ENCODE measurements at places on chromosomes 2 and 18. TPM values are rescaled to one million over a fixed set of nuclear protein-coding genes. Genes with fewer than 3 reads are reported as not detected.

EFHD1 gene
- total RNA-seq, result not detected

MEX3C gene
- 54.2 TPM for total RNA-seq

BCL2 gene
- total RNA-seq, result 145 TPM

DTNA gene
- not detected for total RNA-seq

ANKRD36C gene
- 57.2 TPM for total RNA-seq

CD8A gene
- total RNA-seq, result 0.24 TPM

PLGLB2 gene
- total RNA-seq, result 2.5 TPM

GRCh38 chr2:100321179-100321865 lies 979 bp downstream of the LONRF2 start:
- H3K4me3 ChIP-seq, result peak overlapping the region; percentile 12
- peaks cover 2% of the 10 kb centered on the region for H3K36me3 ChIP-seq
- no peak overlapping the region for H3K27ac ChIP-seq
- DNase-seq, result peak; percentile 31

DNA sequence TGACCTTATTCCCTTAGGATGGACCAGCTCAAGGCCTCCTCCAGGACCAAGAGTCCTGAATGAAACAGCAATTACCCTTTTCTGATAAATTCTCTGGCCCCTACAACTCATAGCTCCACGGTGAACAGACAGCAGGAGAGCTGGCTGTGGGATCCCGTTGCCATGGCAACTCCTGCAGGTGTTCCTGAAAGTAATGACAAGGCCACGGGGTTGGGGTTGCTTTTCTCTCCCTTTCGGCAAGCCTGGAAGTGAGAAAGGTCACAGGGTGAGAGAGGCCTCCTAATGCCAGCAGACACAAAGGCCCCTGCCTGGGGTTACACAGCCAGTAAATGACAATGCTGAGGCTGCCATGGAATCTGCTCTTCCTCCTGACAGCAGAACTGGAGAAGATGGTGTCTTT lies 403.0 kb downstream of the NBAS start:
- H3K27ac ChIP-seq, result no peak overlapping the region
- no peaks in the 10 kb centered on the region for H3K4me1 ChIP-seq
- H3K4me3 ChIP-seq, result no peak overlapping the region
- H3K36me3 ChIP-seq, result no peaks in the 10 kb centered on the region
- no peaks in the 10 kb centered on the region for H3K27me3 ChIP-seq

DNA sequence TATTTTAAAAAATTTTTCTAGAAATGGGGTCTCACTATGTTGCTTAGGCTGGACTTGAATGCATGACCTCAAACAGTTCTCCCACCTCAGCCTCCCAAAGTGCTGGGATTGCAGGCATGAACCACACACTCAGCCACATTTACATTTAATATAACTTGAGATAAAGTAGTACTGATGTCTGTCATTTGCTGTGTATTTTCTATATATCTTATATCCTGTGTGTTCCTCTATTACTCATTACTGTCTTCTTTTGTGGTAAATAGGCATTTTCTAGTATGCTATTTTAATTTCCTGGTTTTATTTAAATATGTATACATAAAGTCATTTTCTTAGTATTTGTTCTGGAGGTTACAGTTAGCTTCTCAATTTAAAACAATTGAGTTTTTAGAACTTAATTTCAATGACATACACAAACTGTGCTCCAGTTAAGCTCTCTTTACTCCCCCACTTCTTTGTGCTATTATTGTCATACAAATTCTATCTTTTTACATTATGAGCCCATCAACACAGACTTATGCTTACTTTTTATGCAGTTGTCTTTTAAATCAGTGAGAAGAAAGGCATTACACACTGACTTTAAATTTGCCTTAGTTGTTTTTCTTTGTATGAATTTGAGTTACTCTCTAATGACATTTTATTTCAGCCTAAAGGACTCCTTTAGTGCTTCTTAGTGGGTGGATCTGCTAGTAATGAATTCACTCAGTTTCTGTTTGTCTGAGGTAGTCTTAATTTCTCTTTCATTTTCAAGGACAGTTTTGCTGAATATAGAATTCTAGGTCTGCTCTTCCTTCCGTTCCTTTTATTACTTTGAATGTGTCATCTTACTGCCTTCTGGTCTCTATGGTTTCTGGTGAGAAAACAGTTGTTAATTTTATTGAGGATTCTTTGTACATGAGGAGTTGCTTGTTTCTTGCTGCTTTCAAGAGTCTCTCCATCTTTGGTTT lies 6.2 kb upstream of the INPP4A start:
- no peak for DNase-seq
- no peaks in the 10 kb centered on the region for H3K36me3 ChIP-seq
- no peak overlapping the region for H3K4me3 ChIP-seq
- no peak overlapping the region for H3K27ac ChIP-seq
- H3K4me1 ChIP-seq, result peaks cover under 1% of the 10 kb centered on the region

DNA sequence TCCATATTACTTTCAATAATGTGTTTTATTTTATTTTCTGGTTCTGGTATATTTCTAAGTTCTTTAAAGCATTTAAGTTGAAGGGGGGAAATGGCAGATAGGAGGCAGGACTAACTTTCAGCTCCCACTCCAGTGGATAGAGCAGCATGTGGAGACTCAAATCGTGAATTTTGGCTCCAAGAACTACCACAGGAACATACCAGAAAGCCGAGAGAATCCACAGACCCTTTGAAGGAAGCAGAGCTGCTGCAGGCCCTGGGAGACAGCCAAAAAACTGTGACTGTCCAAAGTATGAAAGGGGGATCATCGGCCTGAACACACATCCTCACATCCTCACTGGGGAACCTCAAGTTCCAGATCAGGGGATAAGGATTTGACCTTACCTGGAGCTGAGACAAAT lies 207.6 kb upstream of the VWC2L start:
- H3K27ac ChIP-seq, result no peak overlapping the region
- H3K27me3 ChIP-seq, result no peaks in the 10 kb centered on the region
- no peaks in the 10 kb centered on the region for H3K36me3 ChIP-seq

GRCh38 chr2:81481994-81482368 lies 1177.4 kb upstream of the LRRTM1 start:
- no peak for DNase-seq
- H3K36me3 ChIP-seq, result no peaks in the 10 kb centered on the region
- H3K27ac ChIP-seq, result no peak overlapping the region
- H3K4me1 ChIP-seq, result no peaks in the 10 kb centered on the region
- H3K4me3 ChIP-seq, result no peak overlapping the region

GRCh38 chr18:13014818-13015217 lies 23.7 kb downstream of the CEP192 start:
- H3K27ac ChIP-seq, result no peak overlapping the region
- H3K27me3 ChIP-seq, result no peaks in the 10 kb centered on the region
- no peak overlapping the region for H3K4me3 ChIP-seq
- H3K4me1 ChIP-seq, result no peaks in the 10 kb centered on the region
- DNase-seq, result no peak

DNA sequence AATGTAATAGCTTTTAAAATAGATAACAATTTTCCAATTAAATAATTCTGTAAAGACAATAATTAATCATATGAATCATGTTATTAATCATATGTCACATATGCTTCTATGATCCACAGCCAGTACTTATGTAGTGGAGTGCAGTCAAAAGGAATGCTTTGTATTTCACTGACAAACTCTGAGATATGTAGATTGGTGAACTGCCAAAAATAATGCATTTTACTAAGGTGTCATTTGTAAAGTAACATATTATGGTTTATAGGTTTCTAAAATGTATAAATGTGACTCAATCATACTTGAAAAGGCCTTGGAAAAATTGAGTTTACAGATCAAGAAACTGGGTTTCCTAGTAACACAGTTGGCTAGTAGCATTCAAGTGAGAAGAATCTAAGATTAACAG lies 93.8 kb upstream of the KCNH7 start:
- no peak for DNase-seq
- H3K4me3 ChIP-seq, result no peak overlapping the region
- H3K27me3 ChIP-seq, result no peaks in the 10 kb centered on the region
- H3K27ac ChIP-seq, result no peak overlapping the region

DNA sequence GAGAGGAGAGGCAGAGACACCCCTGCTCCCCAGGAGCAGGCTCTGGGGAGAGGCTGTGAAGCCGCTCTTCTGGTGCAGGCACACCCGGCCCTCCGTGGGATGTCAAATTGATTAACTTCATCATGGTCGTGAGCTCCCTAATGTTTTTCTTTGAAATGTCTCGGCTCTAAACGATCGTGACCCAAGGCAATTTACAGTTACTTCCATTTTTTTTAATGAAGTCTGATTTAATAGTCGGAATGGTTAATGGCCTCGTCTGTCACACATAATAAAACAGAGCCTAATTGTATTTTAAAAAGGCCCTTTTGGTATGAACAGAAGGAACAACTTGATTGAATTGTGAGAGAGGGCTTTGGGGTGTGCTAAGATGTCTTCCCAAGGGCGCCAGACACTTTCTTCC lies 130.2 kb downstream of the SMAD2 start:
- DNase-seq, result no peak
- H3K4me3 ChIP-seq, result no peak overlapping the region
- no peak overlapping the region for H3K27ac ChIP-seq
- H3K36me3 ChIP-seq, result no peaks in the 10 kb centered on the region
- H3K27me3 ChIP-seq, result peaks cover 19% of the 10 kb centered on the region

DNA sequence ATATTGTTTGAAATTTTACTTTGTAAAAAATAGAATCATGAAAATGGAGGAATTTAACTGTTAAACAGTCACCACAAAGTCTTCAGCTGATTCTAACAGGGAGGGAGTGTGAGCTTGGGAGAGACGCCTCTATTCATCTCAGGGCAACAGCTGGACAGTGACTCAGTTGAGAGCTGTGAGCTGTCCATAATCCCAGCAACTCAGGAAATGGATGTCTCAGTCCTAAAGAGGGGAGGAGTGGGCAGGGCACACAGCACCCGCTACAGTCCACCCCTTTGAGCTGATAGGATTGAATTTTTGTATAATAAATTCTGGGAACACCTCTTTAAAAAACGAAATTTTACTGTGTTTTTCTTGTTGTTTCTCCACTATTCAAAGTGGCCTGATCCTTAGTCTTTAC lies 255.1 kb upstream of the THUMPD2 start:
- H3K27me3 ChIP-seq, result no peaks in the 10 kb centered on the region
- no peak for DNase-seq
- no peak overlapping the region for H3K27ac ChIP-seq
- no peak overlapping the region for H3K4me3 ChIP-seq
- peaks cover 3% of the 10 kb centered on the region for H3K4me1 ChIP-seq

GRCh38 chr2:202870431-202871299 lies 901 bp downstream of the ICA1L start:
- peak overlapping the region; percentile 92 for H3K4me3 ChIP-seq
- peaks cover 2% of the 10 kb centered on the region for H3K36me3 ChIP-seq
- H3K27ac ChIP-seq, result peak overlapping the region; percentile 81

- H3K4me1 ChIP-seq, result peaks cover 3% of the 10 kb centered on the region
- no peaks in the 10 kb centered on the region for H3K36me3 ChIP-seq
- H3K27me3 ChIP-seq, result peaks cover 26% of the 10 kb centered on the region
- no peak for DNase-seq
- H3K4me3 ChIP-seq, result no peak overlapping the region
Measured at GRCh38 chr2:8244639-8245038, 437.2 kb upstream of the ID2 start.

DNA sequence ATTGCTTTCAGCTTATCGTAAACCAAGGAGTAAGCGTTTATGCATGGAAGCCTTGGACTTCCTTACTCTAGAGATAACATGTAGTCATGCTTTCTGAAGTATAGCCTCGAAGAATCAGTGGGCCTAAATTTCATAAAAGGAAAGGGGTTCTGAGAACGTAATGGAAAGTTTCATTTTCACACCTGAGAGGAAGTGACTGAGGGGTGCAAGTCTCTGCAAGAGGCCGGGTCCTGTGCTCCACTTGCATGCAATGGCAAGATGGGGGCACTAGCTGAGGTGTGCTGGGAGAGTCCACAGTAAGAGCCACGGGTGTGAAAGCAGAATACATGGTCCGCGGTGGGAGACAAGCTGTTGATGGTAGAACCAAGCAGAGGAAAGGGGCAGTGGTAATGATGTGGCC lies 36.5 kb upstream of the C1D start:
- H3K4me3 ChIP-seq, result no peak overlapping the region
- H3K36me3 ChIP-seq, result no peaks in the 10 kb centered on the region
- H3K27ac ChIP-seq, result no peak overlapping the region
- no peak for DNase-seq

DNA sequence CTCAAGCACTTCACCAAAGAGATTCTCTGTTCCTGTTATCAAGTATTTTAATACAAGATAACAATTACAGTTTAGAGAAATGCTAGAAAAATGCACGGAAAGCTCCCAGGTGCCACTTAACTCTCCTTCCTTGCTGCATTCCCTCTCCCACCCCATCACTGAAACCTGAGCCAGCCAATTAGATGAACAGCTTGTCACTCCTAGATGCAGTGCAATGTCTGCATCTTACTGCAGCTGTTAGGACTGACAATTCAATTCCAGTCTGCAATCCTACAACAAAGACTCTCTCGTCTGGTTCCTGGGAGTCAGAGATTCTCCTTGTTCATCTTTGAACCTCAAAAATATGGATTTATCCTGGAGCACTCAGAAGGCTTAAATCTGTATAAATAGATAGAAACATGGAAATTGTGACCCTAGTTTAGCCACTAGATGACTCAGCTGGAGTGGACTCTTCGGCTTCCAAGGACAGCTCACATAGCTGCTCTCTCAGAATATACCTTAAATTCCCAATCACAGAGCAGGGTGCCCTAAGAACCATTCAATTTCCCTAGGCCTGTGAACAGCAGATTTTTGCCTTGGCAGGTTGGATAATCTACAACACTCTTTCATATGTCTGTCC lies 311.1 kb downstream of the NRXN1 start:
- no peak overlapping the region for H3K27ac ChIP-seq
- no peak overlapping the region for H3K4me3 ChIP-seq
- no peak for DNase-seq
- no peaks in the 10 kb centered on the region for H3K4me1 ChIP-seq

GRCh38 chr2:24511894-24512293 lies 20.8 kb downstream of the NCOA1 start:
- H3K27me3 ChIP-seq, result no peaks in the 10 kb centered on the region
- no peak overlapping the region for H3K27ac ChIP-seq
- peaks cover 67% of the 10 kb centered on the region for H3K4me1 ChIP-seq
- H3K36me3 ChIP-seq, result no peaks in the 10 kb centered on the region
- no peak for DNase-seq

- H3K27me3 ChIP-seq, result peaks cover 3% of the 10 kb centered on the region
- no peak overlapping the region for H3K4me3 ChIP-seq
- no peaks in the 10 kb centered on the region for H3K36me3 ChIP-seq
- no peak overlapping the region for H3K27ac ChIP-seq
- no peaks in the 10 kb centered on the region for H3K4me1 ChIP-seq
Measured at GRCh38 chr2:23465936-23466335, 81.0 kb downstream of the KLHL29 start.
